Esophagus squamous epithelium (tissue), 5 donors: ENCODE measurements at places on chromosomes 7 and 10.

DNA sequence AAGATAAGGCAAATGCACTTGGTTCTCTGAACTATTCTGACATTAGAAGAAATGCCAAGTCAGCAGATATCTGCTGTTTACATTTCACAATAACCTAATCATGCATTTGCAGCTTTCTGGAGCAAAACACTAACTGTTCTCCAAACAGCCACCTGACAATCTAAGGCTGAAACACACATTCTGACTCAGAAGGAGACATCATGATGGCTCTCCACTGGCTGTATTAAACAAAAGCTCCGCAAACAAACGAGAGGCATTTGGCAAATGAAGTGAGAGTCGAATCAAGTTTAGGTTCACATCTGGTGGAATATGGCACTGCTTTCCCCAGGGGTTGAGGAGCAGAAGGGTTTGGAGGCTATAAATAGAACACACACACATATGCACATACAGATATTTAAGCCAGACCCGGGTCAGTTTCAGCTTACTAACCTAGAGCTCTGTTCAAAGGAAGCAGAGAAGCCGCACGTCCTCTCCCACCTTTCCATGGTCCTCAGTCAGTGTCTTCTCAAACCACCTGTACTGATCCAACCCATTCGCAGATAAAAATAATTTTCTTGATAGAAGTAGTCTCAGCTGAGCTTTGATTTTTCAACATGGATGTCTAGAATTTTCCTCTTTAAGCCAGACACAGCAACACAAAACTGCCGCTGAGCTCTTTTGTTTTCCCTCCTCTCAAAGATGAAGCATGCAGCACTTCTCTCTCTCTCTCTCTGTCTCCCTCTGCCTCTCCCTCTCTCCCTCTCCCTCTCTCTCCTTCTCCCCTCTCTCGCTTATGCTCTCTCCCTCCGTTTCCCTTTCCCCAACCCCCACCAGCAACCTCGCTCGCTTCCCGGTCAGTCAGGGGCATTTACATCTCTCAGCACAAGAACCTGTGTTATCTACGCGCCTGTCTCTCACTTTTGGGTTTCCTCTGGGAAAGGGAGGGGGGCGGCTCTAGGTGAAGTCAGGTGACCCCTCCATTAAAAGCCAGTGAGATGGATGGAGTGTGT is 682.8 kb downstream of the MAGI2 start:
- DNase-seq, result no peak

- DNase-seq, result no peak
Measured at GRCh38 chr10:132981173-132981555, 38.8 kb upstream of the CFAP46 start.

DNA sequence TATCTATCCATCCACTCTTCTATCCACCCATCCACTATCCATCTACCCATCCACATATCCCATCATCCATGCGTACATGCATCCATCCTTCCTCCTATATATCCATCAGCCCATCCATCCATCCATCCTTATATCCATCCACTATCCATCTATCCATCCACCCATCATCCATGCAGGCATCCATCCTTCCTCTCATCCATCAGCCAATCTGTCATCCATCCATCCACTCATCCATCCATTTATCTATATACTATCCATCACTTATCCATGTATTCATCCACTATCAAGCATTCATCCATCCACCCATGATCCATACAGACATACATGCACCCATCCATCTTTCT is 485.9 kb downstream of the DNAJB6 start:
- no peak for DNase-seq

- no peak for DNase-seq
Measured at GRCh38 chr10:127802531-127803095, 65.6 kb downstream of the FOXI2 start.

- DNase-seq, result no peak
Measured at GRCh38 chr10:116159197-116159596, 113.8 kb downstream of the GFRA1 start.

DNA sequence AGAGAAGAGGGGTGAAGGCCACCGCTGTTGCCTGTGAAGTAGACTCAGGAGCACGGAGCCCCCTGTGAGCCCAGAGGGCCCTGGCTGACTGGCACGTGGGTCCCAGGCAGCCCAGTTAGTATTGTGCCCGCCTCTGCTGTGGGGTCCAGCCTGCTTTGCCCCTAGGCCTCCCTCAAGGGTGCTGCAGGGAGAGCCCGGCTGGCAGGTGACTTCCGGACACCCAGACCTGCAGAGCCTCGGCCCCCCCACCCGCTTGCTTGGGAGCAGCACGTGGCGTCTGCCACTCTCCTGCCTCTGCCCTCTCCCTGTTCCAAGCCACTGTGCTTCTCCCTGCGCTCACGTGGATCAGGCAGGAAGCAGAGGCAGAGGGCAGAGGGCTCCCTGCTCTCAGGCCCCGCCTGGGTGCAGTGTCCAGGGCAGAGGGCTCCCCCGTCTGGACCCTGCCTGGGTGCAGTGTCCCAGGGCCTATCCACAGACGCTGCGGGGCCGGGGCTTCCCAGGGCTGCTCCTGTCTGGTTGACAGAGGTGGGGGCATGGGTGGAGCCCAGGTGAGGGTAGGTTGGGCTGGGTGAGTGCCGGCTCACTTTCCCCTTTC is 88.4 kb downstream of the DNAJB6 start:
- DNase-seq, result no peak

- no peak for DNase-seq
Measured at GRCh38 chr7:148697256-148698006, 1.3 kb upstream of the CUL1 start.

GRCh38 chr7:70498232-70498992 is 633.5 kb upstream of the GALNT17 start:
- no peak for DNase-seq

DNA sequence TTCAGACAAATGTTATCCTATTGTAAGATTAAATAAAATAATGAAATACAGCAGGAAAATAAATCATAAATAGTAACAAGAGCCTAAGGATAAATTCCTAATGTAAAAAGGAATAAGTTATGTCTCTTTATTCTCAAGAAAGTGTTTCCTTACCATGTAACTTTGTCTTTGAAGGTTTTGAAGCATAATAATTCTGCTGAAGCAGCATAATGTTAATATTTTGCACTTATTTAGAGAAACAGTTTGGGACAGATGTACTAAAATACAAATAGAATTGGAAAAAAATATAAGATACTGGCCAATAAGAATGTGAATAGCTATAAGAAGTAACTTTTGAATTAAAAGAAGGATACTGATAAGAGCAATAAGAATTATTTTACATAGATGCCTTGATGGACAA is 45.7 kb downstream of the GRM3 start:
- DNase-seq, result no peak

DNA sequence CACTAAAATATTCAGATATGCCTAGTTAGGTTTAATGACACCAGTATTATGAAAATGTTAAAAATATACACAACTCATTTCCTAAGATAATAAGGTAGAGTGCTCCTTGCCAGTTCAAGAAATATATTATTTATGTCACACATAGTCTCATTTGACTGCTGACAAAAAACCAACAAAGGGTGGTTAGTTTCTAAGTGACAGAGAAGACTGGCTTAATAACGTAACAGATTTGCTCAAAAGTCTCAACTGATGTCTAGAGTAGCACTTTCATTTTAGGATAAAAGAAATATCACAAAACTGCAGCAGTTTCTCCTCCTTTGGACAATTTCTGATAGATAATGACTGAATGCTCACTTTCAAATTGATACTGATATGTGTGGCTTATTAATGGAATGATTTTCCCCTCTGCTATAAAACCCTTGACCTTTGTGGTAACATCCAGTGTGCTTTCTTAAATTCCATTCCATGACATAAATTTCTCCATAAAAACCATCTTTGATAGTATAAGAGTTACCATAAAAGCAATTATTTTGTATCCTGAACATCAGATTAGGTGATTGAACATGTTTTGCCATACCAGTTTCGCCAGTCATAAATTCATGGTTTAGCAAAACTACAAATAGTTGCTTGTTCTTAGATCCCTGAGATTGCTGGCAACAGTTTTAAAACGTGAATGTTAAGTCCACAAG is 94.2 kb downstream of the NRBF2 start:
- DNase-seq, result no peak

DNA sequence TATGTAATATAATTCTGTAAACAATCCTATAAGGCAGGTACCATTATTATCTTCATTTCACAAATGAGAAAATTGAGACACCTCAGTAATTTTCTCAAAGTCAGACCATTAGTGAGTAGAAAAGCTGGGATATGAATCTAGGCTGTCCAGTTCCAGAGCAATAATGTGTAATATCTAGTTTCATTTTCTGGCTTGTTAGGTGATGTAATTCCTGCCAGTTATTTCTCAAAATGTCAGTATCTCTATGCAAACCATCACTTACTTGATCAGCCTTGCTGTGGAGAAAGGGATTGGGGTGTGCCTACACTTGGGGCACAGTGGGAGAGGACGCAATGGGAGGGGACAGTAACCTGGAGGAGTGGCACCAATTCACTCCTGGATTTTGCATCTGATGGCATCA is 157.5 kb downstream of the LYZL1 start:
- no peak for DNase-seq

DNA sequence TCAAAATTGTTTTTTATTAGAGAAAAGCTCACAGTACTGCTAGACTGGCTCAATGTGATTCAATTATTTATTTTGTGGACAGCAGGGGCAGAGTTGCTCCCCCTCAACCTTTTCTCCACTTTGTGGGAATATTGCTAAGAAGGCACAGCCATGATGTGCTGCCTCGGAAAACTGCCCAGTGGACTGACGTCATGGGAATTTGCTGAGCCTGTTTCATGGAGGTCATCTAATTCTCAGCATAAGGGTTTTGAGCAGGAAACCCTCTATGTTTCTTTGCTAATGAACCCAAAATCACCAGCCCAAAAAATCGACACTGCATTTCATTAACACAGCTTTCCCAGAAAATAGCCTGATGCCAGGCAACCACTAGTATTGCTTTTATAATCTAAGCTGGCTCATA is 228.8 kb upstream of the FAM3C start:
- DNase-seq, result no peak

GRCh38 chr10:75632805-75633462 is 201.5 kb downstream of the LRMDA start:
- DNase-seq, result no peak

DNA sequence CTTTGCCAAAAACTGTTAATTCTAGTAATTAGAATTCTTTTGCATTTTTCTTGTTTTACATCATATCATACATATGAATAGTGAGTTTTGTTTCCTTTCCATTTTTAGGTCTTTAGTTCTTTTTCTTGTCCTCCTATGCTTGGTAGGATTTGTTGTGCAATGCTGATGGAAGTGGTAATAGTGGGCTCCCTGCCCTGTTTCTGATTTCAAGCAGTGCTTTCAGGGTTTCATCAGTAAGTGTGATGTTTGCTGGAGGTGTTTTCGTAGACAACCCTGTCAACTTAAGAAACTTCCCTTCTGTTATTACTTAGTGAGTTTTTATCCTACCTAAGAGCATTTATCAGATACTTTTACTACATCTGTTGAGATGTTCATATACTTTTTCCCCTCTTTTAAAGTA is 50.5 kb downstream of the CSGALNACT2 start:
- no peak for DNase-seq

- no peak for DNase-seq
Measured at GRCh38 chr7:43462836-43463235, 120.1 kb upstream of the STK17A start.

DNA sequence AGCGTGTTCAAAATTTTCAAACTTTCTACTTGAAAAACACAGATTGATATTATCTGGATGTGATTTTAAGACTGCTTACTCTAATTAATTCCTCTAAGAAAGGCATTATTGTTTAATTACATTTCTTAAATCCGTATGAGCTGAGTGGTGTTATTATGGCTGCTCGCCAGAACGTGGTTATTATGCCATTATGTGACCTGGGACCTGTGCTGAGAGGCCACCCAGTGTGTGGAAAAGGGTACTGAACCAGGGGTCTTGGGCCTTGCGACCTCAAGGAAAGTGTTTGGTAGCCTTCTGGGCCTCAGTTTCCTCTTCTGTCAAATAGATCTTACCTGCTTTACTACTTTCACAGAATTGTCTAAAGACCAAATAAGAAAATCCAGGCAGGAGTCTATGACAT is 15.4 kb downstream of the LGI1 start:
- no peak for DNase-seq

GRCh38 chr7:112052993-112053736 is 153.0 kb downstream of the DOCK4 start:
- no peak for DNase-seq
